ENCODE measurements at places on chromosomes 1 and 21.

GRCh38 chr1:90371448-90371813, 345.7 kb downstream of the BARHL2 start:
- DNase-seq, result no peak

DNA sequence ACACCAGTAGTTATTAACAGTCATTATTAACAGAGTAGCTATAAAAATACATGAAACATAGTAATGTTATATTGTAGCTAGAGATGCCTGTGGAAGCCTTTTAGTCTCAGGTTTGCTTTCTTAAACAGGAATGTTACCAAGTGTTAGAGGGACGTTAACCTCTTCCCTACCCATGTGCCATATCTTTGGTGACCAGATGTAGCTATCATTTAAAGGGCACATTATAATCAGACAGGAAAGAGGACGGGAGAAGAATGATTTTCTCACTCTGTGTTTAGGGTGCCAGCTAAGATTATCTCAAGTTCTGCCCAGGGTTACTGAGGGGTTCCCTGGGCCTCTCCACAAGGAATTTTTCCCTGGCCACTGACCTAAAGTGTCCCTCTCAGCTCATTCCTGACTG, 20.9 kb upstream of the UBL4B start:
- DNase-seq, result no peak

DNA sequence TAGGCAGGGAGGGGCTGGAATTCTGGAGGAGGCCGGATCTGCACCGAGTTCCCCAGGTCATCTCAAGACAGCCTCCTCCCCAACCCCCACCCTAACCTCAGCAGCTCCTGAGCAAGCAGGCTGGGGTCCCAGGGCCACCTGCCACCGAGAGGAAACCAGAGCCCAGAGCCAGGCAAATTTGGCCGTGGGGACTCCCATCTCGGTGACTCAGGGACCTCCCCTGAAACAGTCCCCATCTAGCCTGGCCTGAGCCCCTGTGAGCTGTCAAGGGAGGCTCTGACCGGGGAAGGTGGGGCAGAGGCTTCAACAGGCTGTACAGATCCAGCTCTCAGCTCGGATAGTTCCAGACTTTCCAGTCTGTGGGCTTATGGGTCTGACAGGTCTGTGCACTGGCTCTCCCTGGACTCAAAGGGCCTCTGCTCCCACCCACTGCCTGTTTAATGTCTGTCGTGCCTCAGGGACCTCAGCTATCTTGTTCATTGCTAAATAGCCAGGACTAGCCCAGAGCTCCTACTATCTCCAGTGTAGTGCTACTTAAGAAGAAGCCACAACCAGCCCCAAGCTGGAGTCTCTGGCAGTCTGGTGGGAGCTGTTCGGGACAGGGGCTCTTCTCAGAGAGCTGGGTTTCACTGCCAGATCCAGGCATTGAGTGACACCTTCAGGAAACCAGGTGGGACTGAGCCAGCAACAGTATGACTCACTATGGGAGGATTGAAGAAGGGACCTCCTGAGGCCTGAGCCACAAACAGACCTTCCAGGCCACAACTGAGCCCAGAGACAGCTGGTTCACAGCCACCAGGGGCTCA, 25.6 kb downstream of the MATN1 start:
- no peak for DNase-seq

DNA sequence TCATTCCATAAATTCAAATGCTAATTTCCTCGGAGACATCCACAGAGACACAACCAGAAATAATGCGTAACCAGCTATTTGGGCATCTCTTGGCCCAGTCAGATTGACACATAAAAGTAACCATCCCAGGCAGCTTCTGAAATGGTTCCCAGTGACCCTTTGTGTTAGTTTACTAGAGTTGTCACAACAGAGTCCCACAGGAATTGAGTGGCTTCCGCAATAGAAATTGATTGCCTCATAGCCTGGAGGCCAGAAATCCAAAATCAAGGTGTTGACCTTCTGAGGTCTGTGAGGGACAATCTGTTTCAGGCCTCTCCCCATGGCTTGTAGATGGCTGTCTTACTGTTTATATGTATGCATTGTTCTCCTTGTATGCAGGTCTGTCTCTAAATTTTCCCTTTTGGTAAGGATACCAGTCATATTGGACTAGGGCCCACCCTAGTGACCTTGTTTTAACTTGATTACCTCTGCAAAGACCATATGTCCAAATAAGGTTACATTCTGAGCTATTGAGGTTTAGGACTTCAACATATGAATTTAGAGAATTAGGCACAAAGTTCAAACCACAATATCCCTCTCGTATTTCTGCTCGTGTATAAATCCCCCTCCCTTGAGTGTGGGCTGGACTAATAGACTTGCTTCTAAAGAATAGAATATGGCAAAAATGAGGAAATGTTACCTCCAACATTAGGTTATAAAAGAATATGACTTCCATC, 78.2 kb upstream of the FGGY start:
- DNase-seq, result peak; percentile 9

DNA sequence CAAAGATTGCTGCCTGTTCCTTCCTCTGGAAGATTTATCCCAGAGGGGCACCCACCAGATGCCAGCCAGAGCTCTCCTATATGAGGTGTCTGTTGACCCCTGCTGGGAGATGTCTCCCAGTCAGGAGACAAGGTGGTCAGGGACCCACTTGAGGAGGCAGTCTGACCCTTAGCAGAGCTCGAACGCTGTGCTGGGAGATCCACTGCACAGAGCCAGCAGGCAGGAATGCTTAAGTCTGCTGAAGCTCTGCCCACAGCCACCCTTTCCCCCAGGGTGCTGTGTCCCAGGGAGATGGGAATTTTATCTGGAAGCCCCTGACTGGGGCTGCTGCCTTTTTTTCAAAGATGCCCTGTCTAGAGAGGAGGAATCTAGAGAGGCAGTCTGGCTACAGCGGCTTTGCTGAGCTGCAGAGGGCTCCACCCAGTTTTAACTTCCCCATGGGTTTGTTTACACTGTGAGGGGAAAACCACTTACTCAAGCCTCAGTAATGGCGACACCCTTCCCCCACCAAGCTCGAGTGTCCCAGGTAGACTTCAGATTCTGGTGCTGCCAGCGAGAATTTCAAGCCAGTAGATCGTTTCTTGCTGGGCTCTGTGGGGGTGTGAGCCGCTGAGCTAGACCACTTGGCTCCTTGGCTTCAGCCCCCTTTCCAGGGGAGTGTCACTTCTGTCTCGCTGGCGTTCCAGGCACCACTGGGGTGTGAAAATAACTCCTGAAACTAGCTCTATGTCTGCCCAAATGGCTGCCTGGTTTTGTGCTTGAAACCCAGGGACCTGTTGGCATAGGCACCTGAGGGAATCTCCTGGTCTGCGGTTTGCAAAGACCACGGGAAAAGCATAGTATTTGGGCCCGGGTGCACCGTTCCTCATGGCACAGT, 51.1 kb upstream of the PDC start:
- no peak for DNase-seq

DNA sequence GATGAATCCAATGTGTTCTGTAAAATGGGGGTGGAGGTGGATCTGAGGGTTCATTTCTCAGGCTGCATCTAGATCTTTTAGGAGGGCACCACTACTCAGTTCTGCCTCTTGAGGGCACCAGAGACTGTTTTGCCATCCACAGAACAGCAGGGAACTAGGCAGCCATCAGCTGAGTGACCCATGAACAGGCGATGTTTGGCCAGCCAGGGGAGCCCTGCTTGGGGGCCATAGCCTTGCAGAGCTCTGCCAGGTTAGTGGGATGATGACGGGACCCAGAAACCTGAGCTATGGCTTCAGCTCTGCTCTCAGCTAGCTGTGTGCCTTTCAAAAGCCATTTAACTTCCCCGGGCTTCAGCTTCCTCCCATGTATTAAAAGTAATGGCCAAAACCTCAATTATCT, 13.4 kb upstream of the NOS1AP start:
- DNase-seq, result peak; percentile 38

- no peak for DNase-seq
Observed at GRCh38 chr1:210758761-210759160, 375.2 kb downstream of the KCNH1 start.

Data from HS-27A (cell line).